Stimulated activated CD8-positive, alpha-beta memory T cell treated with anti-CD3 and anti-CD28 coated beads, Interleukin-15, amount 100 ng/mL, for 4 hours (primary cell): ENCODE measurements at places on chromosomes 13 and 19.

- DNase-seq, result no peak
These were observed 34.9 kb upstream of the ZNF83 start for GRCh38 chr19:52673014-52673413.

DNA sequence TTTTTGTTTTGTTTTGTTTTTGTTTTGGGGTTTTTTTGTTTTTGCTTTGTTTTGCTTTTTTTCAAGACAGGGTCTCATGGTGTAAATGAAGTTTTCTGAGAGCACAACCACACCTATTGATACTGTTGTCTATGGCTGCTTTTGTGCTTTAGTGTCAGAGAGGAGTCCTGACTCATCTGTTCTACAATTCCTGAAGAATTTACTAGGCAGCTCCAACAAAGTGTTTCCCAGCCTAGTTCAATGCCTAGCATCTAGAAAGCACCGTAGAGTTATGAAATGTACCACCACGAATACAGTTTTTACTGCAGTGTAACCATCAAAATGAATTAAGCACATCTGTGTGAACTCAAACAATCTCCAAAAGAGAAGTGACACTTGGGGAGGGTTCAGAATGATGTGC, 21.2 kb downstream of the SAFB start:
- no peak for DNase-seq

- no peak for DNase-seq
These were observed 3.3 kb downstream of the GNA11 start for GRCh38 chr19:3097442-3097871.

- no peak for DNase-seq
These were observed 126.7 kb downstream of the SOX1 start for GRCh38 chr13:112193463-112194166.

GRCh38 chr19:55464662-55465054, at the start of gene C19orf85:
Gene C19orf85 (minus strand): TSS chr19:55464751. CDS start chr19:55464554, 197 bp downstream.
- DNase-seq, result no peak

GRCh38 chr19:29263305-29264135, 50.6 kb upstream of the UQCRFS1 start:
- DNase-seq, result peak; percentile 13

- no peak for DNase-seq
These were observed at the start of gene DOCK9 for GRCh38 chr13:98977568-98978265. Gene DOCK9 (minus strand): TSS chr13:98978064. CDS start chr13:98977909, 155 bp downstream.

DNA sequence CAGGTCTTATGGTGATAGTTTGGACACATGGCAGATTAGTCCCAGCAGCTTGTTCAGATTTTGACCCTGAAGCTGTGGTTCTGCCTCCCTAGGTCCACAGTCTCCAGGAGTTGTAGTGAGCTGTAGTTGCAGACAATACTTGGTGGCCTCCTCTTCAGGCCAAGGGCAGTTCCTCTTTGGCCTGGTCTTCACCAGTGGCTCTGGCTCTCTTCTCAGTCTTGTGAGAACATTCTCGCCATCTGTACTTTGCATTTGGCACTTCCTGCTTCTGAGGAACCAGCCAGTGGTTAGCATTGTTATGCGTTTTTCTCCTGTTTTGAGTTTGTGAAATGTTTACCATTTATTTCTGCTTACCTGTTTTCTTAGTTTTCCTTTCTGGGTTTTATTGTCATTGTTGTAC, 40.7 kb downstream of the PCCA start:
- DNase-seq, result no peak

GRCh38 chr13:30880856-30881155, 25.3 kb upstream of the MEDAG start:
- no peak for DNase-seq

DNA sequence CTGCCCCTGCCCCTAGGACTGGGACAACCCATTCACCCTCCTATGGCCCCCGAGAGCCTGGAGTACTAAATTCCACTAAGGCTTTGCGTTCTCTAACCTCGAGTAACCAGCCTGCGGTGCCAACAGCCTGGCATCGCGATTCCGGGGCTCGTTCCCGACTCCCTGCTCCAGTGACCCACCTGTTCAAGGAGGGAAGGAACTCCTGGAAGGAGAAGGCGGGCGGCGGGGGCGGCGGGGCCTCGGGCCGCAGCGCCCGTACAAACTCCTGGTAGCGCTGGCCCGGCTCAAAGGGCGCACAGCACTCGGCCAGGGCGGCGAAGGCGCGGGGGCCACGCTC, 6.3 kb downstream of the GMIP start:
- DNase-seq, result no peak

DNA sequence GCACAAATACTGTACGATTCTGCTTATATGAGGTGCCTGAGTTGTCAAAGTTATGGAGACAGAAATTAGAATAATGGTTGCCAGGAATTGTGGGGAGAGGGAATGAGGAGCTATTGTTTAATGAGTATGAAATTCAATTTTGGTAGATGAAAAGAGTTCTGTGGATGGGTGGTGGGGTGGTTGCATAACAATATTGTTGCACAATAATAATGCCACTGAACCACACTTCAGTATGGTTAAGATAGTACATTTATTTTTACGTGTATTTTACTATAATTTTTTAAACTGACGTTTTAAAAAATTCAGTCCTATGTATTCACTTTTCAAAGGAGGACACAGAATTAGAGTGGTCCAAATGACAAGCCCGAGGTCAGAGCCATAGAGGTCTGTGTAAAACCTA, 1.8 kb upstream of the OXGR1 start:
- no peak for DNase-seq

DNA sequence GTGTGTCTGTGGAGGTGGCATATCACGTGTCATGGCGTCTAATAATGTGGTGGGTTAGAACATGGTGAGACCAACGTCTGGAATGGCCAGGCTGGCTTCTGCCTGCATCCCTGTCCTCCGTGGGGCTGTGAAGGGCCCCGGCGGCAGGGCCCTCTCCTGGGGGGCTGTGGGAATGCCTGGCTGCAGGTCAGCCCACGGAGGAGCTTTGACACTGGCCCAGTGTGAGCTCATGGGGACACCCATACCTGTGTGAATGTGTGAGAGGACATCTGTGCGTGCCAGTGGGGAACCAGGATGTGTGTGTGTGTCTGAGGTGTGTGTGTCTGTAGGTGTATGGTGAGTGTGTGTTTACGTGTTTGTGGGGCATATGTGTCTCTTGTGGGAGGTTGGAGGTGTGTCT, 300.1 kb downstream of the TEX29 start:
- no peak for DNase-seq

DNA sequence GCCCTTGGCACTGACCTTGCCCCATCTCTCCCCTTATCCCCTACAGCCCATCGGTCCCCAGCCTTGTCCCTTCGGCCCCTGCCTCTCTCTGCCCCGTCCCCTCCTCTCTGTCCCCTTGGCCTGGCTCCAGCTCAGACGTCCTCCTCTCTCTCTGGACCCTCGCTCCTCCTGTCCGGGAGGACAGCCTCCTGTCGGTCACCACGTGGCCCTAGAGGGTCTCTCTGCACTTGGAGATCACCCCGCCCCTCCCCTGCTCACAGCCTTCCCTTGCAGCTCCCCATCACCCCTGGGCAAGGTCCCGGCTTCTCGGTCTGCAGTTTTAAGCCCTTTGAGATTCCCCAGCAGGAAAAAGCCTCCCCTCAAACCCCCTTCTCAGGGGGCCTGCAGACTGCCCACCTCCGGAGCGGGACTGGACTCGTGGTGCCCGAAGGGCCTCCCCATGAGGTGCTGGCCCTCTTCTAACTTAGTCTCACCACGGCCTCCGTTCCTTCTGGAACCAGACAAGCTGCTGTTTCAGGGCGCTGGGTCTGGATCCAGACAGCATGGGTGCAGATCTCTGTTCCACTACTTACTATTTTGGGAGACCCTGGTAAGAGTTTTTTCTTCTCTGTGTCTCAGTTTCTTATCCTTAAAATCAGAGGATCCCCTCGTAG, 3.3 kb upstream of the KLK15 start:
- DNase-seq, result no peak

DNA sequence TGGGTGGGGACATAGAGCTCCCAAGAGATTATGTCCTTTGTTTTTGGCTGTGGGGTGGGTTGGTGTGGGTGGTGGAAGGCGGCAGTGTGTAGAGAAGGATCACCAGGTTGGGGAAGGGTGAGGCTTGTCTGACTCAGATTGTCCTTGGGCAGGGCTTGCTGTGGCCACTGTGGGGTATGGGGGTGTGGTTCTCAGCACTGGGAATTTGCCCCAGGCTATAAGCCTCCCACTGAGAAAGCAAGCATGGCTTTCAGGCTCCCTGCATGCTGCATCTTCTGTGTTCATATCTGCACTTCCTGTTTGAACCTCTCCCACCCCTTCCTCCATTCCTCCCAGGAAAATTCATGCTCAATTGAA, 34.9 kb downstream of the DNAJC15 start:
- no peak for DNase-seq

DNA sequence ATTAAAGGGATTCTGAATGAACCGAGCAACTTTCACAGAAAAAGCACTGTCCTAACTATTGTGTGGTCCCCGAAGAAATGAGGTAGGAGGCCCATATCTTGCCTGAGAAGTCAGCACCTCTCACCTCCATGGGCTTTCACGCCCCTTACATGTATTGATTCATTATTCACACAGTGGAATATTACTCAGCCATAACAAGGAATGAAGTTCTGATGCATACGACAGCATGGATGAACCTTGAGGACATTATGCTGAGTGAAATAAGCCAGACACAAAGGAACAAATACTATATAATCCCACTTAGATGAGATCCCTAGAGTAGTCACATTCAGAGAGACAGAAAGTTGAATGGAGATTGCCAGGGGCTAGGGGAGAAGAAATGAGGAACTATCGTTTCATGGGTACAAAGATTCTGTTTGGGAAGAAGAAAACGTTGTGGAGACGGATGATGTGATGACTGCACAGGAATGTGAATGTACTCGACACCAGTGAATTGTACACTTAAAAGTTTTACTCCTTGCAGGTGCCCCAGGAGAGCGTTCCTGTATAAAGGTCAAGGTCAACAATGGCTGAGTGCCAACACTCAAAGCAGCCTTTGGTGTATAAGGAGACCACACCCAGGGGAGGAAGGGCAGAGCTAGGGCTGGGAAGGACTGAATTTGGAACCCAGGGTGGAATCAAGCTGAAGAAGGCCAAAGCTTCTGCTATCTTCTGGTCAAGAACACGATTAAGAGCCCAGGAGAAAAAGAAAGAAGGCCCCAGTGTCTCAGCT, 22.5 kb downstream of the ZIC5 start:
- DNase-seq, result no peak

- no peak for DNase-seq
These were observed 302.1 kb downstream of the ENOX1 start for GRCh38 chr13:43484432-43485225.

- DNase-seq, result no peak
These were observed 6.0 kb upstream of the ZNF614 start for GRCh38 chr19:52034051-52034728.

GRCh38 chr19:31257426-31258130, 91.7 kb downstream of the TSHZ3 start:
- no peak for DNase-seq

GRCh38 chr13:60369242-60369641, 27.8 kb upstream of the TDRD3 start:
- DNase-seq, result no peak

DNA sequence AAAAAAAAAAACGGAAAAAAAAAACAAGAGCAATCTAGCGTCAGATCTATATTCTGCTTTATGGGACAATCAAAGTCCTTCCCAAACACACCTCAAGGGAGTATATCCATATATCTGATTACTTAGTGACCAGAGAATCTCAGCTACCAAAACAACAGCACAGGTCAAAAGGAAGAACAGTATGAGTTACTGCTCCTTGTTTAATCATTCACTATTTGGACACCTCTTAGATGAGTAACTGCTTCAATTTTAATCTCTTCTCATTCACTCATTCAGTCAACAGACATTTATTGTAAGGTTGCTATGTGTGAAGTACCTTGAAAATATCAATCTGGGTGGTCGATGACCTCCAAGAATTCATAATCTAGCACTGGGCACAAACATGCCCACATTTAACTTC, 193.2 kb downstream of the IRS2 start:
- no peak for DNase-seq

- DNase-seq, result no peak
These were observed 8.6 kb upstream of the MYCBP2 start for GRCh38 chr13:77335543-77335942.
